ENCODE measurements at places on chromosomes 7 and 10.

DNA sequence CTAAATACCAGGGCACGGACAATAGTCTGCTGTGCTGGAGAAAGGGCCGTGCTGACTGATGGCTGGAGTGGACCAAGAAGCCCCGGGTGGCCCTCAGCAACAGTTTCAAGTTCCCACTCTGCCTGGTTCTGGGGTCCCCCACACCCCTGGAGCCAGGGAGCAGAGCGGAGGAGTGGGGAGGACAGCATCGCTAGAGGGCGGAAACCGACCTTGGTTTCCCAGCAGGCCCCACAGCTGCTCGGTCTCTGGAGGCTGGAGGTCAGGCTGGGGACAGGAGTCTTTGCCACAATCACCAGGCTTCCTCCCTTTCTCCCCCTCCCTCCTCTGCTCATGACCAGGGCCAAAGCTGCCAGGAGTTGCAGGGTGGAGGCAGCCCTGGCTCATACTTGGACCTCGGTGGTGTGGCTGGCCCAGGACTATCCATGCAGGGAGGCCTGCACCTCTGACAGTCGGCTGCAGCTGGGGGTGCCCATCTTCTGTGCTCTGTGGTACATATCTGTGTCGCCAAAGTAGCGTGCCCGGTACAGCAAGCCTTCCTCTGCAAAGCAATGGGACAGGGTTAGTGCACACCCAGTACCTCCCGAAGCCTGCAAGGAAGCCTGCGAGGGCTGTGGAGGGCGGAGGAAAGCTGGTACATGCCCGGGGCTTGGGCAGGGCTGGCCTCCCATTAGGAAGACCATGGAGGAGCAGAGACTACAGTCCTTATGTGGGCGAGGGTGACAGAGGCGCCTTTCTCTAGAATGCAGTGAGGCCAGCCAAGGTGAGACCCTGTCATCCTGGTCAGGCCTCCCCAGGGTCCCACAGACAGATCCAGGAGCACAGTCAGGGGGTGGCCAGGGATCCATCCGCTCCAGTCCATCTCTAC lies 19.1 kb downstream of the DNAJB12 start:
- DNase-seq: no peak

DNA sequence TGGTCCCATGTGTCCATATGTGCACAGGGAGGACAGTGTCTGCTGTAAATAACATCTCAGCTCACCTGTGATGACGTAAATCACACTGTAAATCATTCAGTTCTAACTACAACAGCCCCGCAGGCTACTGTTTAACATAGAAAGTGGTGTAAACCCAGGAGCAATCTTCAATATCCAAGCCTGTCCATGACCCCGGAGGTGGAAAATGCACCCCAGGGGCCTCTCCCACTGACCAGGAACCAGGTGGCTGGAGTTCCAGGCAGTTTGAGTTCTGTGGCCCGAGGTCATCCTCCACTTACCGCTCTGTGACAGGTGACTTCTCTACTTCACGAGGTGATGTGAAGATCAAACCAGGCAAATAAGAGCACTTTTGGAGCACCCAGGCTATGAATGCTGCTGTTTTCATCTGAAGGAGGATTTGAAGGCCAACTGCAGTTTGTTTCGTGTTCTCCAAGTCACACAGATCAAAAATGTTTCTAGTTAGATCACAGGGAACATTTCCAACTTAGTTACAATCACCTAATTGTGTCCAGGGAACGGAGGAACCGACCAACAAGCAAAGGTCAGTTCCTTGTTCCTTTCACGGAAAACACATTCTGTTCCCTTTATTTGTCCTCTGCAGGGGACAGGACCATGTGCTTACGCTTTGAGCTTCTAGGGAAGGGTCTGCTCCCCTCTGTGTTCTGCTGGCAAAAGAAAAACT lies 131.8 kb downstream of the WDR37 start:
- no peak for DNase-seq

DNA sequence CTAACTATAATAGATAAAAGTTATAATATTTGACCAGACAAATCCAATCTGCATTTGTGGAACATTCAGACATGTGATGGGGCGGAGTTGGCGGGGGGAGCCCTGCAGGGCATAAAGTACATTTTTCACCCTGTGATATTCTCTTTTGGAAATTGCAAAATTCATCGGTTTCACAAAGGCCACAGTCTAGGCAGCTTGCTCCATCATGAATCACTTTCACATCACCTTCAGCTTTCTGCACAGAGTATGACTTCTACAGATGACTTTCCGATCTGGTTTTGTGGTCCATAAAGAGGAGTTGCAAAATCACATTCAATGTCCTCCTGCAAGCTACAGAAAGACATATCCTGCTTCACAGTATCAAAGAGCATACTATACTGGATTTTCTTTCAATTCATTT lies 51.4 kb upstream of the APBB1IP start:
- no peak for DNase-seq

DNA sequence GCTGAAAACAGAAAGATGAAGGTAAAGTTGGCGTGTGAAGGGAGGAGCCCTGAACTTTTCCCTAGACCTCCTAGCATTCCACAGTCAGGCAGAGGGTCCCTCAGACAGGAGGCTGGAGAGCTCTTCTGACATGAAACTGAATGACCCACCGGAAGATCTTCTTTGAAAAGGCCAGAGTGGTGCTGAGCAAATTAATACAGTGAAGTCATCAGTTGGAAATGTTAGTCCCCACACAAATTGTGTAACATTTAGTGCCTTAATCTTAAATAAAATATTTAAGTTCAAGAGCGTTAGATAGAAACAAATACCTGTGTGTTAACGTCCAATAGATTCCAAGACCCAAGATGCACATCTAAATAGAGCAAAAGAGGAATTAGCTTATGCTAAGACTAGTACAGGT lies 49.0 kb upstream of the WNT16 start:
- no peak for DNase-seq

DNA sequence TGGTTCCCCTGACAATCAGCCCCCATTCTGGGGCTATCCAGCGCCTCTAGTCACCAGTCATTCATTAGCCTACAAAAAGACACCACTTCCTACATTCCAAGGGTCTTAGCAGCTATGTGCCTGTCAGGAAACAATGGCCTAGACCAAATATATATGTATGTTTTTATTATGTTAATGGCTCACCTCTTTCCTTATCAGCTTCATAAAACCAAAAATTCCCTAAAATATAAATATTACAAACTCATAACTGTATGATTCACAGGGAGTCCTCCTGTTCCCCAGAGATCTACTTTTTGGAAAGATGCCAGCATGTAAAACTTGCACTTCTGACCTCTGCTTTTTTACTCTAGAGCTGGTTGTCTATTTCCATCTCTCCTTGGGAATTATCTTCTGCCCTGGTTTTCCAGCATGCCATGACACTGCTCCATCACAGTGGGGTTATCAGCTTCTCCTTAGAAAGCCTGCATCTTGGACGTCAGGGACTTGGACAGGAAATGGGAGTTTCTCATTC lies 79.2 kb downstream of the ABCA13 start:
- peak; percentile 9 for DNase-seq

DNA sequence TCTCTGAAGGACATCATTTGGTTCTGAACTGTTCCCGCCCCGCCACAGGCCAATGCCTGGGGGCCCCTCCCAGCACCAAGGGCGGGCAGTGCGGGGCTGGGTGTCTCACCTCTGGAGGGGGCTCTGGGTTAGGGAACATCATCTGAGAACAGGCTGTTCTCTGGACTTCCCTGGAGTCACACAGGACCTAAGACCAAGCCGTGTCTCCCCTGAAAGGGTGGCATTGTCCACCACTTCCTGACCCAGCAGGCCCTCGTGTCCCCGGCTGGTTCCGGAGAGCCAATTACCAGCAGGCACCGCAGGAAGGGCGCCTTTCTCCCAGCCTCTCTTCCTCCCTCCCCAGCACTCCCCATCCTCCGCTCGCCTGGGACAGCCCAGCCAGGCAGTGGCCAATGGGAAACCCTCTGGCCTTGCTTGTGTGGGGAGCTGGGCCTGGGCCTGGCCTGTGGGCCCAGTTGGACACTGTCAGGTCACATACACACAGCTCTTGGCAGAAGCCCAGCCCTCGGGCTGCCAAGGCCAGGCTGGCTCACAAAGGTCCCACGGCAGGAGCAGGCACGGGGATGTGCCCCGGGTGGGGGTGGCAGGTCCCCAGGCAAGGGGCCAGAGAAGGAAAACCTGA lies 119.5 kb downstream of the SPDYE5 start:
- DNase-seq: no peak

DNA sequence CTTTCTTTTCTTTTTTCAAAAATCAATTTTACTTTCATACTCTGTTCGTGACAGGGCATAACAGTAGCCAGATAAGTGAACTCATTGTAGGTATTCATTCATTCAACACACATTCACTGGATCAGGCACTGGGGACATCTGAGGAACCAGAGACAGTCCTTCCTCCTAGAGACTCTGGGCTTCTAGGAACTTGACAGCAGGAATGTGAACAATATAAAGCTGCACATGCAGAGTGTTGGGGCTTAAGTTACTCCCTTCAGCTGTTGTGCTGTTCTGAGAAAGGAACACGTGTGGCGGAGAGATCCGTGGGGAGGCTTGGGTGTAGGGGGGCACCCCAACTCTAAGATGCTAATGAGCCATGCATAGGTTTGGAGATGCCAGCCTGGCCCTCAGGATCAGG lies 120.4 kb downstream of the PKD1L1 start:
- DNase-seq: no peak

- DNase-seq: no peak
These were observed 84.7 kb downstream of the ARHGAP22 start for GRCh38 chr10:48520184-48520506.

GRCh38 chr7:111274857-111275256 lies 183.9 kb downstream of the LRRN3 start:
- DNase-seq: no peak

- peak; percentile 49 for DNase-seq
These were observed 860 bp downstream of the ZEB1 start for GRCh38 chr10:31319602-31320549.

DNA sequence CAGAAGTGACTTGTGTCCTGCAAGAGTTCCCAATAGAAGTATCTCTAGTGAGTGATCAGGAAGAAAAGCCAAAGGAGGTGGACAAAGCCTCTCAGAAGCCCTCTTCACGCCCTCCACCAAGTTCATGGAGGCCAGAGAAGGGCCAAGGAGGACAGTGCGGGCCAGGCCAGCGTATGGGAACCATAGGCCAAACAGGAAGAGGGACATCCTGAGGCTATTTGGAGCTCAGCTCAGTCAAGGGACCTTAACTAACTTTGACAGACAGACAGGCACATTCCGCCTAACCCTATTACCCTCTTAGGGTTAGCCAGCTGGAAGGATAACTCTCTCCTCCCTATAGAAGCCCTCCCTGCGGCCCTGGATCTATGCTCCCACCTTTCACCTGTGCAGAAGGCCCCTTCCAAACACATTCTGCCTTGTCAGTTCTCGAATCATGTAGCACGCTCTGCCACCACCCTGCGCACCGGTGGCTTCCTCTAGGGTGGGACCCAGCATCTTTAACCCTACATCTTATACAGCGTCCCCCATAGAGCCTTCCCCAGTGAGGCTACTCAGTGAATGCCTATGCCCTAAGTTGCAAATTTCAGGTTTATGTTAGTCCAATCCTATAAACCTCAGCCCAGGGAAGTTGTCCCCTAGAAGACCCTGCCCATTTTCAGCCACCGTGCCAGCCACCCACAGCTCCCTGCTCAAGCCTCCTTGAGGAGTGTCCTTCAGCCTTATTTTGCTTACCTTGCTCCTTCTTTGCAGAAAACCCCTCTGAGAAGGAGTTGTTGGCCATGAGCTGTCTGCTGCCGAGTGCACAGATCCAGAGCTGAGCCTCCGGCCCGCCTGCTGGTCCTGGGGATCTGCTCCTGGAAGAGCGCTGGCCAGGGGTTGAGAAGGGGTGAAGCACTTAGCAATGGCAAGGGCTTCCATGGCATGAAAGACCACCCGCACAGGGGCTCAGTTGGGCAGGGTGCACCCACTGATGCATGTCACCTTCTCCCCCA lies 36.9 kb downstream of the FRMPD2 start:
- DNase-seq: no peak

GRCh38 chr7:90777465-90777864 lies 181.3 kb downstream of the CDK14 start:
- no peak for DNase-seq

- no peak for DNase-seq
These were observed 363.8 kb upstream of the SHH start for GRCh38 chr7:156176039-156176438.

GRCh38 chr7:132950725-132951124 lies 131.2 kb downstream of the CHCHD3 start:
- no peak for DNase-seq

DNA sequence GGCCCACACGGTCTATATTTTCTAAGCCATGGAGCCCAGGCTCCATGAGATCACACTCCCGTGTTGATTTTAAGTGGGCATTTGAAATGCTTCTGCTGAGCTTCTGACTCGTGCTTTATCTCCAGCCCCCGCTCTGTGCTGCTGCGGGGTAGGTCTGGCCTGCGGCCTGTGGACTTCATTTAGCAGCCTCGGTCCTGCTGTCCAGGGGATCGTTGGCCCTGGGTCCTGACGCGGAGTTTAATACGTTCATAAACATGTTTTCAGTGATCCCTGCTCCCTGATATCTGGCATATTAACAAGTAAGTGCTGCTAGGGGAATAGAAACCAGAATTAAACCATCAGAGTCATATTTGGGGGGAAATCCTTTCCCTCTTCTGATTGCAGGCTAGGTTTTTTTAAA lies 540.3 kb upstream of the MGMT start:
- DNase-seq: no peak

DNA sequence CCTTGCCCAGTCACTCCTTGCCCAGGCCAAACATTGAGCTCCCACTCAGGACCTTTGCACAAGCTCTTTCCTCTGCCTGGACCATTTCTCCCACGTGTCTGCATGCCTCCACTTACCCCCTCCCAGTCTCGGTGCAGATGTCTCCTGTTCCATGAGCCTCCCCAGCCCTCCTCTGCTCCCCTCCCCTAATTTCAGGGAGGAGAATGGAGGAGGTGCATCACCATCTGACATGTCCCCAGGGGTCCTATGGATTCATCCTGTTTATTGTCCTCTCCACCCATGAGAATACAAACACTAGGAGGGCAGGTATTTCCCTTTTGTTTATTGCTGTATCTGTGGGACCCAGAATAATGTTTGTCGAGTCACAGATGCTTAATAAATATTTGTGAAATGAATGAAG lies 8.6 kb upstream of the GRID2IP start:
- no peak for DNase-seq

DNA sequence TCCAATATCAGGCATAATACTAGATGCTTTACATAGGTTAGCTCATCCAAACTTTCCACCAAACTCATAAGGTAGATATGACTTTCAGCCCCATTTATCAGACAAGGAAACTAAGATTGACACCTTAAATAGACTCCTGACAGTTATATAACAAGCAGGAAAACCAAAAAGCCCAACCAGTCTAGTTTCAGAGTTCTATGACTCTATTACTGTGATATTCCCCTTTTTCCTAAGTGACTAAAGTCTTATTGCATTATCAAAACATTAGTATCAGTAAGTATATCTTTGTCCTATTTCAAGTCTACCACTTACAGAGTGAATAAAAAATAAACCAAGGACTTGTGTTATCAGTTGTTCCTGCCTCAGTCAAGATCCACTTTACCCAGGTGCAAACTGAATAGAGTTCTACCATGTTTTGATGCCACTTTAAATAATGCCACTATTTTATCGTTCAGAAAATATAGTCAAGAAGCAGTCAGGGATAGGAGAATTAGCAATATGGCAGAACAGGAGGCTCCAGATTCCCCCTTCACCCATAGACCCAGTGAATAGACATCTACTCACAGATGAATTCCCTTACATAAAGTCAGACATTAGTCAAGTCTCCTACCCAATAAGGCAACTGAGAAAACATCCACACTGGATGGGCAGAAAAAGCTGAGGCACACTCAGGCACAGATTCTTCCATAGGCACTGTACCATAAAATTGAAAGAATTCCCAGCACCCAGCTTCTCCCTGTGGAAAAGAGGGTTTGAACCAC lies 74.1 kb downstream of the CRPPA start:
- DNase-seq: no peak
